Bone marrow (tissue), 2 donors: ENCODE measurements at places on chromosomes 7 and 10.

- no peak for DNase-seq
Observed at GRCh38 chr7:16078076-16078952, 343.0 kb downstream of the CRPPA start.

DNA sequence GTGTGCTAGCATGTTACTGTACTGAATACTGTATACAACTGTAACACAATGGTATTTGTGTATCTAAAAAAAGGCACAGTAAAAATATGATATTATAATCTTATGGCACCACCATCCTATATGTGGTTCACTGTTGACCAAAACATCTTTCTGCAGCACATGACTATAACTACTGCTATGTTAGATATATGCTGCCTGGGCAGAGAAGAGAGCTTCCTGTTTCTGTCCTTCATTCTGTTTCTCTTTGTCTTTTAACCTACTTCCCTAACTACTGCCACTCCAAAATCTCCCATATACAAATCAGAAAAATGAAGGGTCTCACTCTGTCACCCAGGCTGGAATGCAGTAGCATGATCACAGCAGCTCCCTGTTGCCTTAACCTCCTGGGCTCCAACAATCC lies 8.8 kb upstream of the FGL2 start:
- DNase-seq, result no peak

GRCh38 chr7:115047958-115048720 lies 126.2 kb downstream of the MDFIC start:
- no peak for DNase-seq

GRCh38 chr10:95783741-95784140 lies 27.8 kb downstream of the ENTPD1 start:
- DNase-seq, result no peak

- no peak for DNase-seq
Observed at GRCh38 chr7:17176371-17177032, 122.0 kb upstream of the AHR start.

DNA sequence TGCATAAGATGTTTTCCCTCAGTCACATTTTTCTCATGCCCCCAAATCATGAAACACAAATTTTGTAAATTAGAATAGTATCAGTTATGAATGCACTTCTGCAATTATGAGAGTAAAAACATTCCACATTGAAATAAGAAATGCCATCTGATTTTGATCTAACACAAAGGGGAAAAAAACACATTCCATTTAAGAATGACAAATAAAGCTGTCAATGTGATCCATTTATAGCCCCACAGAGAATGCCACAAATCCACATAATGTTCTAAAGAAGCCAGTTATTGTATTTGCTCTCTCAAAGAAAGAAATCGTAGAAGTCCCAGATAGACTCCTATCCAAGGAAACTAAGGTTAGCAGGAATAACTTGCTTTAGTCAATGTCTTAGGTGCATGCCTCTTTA lies 48.7 kb upstream of the RHOBTB1 start:
- no peak for DNase-seq

DNA sequence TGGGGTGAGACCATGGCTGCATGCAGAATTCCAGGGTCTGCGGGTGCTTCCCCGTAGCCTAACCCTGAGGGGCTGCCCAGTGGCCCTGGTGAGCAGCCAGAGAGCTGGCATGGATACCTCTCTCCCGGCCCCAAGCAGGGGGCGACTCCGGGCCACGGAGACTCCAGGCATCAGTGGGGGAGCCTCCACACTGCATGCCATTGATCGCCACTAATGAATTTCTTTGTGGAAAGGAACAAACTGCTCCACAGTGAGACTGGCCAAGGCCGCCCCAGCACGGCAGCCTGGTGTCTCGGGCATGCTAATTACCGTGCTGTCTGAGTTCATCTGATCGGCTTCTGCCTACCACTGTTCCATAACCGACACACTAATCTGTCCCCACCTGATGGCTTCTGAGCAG lies 184.4 kb downstream of the GRID1 start:
- DNase-seq, result no peak

- DNase-seq, result no peak
Observed at GRCh38 chr7:24883622-24884013, 96.4 kb downstream of the OSBPL3 start.

- DNase-seq, result no peak
Observed at GRCh38 chr10:78919181-78919966, 149.4 kb upstream of the ZMIZ1 start.

DNA sequence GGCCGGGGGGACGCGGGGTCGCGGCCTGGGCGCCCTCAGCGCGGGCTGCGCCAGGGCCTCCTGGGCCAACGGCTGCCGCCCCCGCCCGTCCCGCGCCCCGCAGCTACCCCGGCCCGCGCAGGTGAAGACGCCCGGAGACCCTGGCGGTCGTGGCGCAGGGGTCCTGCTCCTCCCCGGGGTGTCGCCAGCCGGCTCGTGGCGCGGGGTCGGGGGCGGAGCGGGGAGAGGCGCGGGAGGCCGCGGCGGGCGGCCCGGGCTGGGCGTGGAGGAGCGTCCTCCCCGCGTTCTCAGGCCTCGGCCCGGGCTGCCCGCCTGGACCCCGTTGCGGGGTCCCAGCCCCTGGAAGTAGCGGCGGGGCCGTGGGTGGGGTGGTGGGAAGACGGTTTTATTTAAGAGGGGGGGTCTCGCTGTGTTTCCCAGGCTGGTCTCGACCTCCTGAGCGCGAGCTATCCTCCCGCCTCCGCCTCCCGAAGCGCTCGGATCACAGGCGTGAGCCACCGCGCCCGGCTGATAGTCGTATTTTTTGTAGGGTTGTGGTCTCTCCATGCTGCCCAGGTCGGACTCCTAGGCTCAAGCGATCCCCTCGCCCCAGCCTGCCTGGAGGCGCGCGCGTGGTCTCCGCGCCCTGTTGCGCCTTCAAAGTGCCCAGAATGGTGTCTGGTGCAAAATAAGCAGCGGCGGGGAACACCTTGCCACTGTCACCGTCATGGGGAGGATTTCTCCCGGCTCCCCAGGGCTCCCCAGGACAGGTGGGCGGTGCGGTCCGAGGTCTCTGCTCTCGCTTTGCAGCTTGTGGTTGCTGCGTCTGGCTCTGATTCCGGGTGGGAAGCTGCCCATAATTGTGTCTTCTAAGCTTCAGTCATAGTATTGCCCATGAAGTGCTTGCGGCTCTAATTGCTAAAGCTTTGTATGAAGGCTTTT lies 15.3 kb upstream of the SUN1 start:
- no peak for DNase-seq

- no peak for DNase-seq
Observed at GRCh38 chr10:84317174-84317573, 11.2 kb upstream of the CCSER2 start.

DNA sequence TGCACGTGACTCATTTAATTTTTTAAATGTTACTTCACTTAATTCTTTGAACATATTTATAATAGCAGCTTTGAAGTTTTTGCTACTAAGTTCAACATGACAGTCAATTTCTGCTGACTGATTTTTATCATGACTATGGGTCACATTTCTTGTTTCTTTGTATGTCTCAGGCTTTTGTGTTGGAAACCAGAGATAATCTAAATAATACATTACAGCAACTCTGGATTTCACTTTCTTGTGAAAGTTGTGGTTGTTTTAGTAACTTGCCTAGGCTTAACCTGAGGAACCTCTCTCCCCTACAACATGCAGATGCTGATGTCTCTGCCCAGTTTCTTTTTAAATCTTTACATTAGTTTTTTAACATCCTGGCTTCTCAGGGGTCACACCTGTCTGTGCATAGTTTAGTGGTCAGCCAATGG lies 180.8 kb downstream of the CCDC71L start:
- no peak for DNase-seq

- DNase-seq, result no peak
Observed at GRCh38 chr7:149007611-149008010, 20.7 kb downstream of the PDIA4 start.

DNA sequence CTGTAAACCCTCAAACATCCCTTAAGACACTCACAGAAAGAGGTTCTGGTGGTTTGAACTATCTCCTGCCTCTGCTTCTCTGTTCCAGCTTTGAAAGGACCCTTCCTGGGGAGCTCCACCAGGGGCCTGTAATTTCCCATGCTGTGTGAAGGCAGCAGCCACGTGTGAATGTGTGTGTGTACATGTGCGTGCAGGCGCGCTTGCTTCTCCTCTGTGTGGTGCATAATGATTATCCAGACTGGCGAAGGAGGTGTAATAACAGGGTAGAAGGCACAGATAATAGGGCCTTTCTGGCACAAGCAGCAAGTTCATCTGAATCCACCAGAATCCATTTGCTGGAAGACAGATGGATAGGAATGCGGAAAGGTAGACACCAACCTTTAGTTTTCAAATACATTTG lies 466.5 kb downstream of the GRID1 start:
- DNase-seq, result no peak

DNA sequence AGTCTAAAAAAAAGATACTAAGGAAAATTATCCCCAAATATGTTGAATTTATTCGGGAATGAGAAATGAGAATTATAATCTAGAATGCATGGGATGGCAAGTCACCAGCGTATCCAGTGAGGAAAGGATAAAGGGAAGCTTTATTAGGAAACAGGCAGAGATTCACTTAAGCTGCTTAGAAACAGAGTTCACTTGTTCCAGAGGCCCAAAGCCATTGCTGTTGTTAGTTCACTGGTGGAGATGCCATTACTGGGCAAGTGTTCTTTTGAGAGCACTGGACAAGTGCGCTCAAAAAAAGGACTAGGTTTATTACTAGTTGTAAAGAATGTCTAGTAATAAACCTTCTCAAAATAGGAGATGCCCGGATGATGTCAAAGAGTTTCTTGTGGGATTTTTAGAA lies 51.2 kb downstream of the MICU1 start:
- no peak for DNase-seq

DNA sequence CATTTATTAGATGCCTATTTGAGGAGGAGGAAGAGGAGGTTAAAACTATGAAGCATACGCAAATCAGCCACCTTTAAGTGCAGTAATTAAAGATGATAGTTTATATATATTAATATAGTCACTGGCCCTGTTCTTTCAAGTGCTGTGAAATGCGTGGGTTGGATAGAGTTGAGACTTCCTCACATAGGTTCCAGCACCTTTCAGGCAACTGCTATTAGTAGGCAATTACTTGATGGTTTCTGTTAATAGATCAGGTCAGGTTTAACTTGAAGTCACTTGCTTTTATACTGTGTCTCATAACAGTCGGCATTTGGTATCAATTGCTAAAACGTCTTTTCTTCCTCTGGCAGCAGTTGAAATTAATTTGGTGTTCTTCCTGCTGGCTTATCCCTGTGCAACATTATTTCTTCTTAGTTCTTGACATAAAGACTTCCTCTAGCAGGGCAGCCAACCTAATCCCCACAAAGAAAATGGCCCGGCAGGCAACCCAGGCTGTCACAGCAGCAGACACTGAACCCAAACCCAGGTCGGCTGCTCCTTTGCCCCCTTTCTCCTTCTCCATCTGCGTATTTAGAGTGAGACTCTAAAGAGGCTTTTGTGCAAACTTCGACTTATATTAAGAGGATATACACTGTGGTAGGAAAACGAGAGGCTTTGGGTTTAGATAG lies 35.3 kb upstream of the BET1 start:
- DNase-seq, result no peak

GRCh38 chr10:128860574-128860973 lies 606.5 kb upstream of the MGMT start:
- DNase-seq, result no peak

DNA sequence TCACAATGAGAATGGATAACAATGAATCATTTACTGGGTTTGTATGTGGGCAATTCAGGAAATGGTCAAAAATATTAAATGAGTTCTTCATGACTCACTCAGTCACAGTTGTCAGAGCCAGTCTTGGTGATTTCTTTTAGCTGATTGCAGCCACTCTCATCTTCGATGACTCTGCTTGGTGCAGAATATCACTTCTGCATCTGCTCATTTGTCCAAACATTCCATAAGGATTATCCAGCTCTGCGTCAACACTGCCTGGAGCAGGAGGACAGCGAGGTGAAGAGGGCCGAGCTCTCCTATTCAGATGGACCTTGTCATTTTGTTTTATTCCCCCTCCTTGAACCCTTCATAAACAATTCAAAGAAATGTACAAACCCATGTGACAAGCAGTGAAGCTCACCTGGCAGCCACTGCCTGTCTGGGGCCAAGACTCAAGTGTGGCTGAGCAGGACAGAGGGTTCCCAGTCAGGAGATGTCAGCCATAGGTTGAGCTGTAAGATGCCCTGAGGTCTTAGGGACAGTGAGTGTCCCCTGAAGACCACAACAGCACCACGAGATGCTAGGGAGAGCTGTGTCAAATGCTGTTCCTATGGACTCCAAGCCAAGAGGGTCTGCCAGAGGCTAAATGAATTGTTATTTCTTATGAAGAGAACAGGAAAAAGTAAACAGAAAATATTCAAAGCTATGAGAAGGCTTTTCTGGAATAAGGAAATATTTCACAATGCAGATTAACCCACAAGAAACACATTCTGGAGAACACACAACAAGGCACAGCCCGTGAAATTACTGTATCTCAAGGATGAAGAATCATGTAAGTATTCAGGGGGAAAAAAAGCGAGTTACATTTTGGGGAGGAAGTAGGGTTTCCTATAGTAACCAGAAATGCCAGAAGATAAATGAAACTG lies 33.1 kb upstream of the EGFR start:
- DNase-seq, result no peak

DNA sequence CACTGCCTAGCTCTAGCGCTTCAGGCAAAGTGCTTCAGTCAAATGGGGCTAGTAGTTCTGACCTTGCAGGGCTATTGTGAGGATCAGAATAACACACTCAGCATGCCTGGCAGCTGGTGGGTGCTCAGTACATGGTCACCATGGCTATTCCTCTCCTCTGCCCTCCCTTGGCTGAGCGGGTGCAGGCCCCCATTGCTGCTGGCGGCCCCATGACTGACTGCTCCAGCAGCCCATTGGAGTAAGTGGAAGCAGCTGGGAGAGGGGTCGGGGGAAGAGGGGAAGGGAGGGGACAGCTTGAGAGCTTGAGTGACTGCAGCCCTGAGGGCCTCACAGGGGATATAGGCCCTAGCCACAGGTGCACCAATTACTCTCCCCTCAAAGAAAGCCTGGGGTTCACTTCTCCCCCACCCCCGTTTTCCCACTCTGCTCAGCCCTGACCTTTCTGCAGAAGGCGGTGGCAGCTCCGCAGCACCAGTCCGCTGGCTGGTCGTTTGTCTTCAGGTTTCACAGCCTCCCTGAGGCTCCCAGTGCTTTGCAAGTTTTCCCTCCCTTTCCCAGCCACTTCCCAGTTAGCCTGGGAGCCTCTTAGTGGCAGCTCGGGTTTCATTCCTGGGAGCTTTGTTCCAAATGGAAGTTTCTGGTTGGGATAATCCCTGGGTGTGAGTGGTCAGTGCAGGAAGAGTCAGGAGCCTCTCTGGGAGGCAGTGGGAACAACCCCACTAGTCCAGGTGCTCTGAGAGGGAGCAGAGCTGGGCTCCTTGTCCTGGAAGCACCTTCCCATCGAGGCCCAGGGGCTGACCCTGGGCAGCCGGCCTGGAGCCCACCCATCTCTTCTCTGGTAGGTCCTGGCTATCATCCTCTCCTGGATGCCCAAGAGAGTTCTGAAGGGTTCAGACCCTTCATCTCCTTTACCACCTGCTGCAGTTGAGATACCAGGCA lies 16.3 kb downstream of the FGF8 start:
- DNase-seq, result no peak

- no peak for DNase-seq
Observed at GRCh38 chr7:93968911-93969620, 35.1 kb downstream of the BET1 start.

GRCh38 chr10:103895411-103896186 lies 22.4 kb downstream of the STN1 start:
- no peak for DNase-seq
